ENCODE measurements at places on chromosomes 13 and 19.

- DNase-seq: no peak
Measured at GRCh38 chr13:110426735-110427134, 119.7 kb downstream of the COL4A2 start.

GRCh38 chr19:49497047-49497788, 984 bp downstream of the RPS11 start:
- no peak for DNase-seq

- no peak for DNase-seq
Measured at GRCh38 chr19:50516964-50517703, 3.4 kb upstream of the ASPDH start.

DNA sequence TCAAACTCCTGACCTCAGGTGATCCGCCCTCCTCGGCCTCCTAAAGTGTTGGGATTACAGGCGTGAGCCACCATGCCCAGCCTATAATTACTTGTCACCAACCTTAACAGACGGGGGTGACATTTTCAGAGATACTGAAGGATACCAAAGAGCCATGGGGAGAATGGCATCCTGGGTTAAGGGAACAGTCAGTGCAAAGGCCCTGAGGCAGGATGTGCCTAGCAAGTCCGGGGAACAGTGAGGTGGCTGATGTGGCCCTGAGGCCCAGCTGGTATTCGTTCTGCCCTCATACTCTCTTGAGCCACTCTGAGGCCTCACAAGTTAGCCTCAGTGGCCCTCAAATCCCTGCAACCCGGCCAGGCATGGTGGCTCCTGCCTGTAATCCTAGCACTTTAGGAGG, 15.0 kb upstream of the ANGPTL8 start:
- DNase-seq: no peak

DNA sequence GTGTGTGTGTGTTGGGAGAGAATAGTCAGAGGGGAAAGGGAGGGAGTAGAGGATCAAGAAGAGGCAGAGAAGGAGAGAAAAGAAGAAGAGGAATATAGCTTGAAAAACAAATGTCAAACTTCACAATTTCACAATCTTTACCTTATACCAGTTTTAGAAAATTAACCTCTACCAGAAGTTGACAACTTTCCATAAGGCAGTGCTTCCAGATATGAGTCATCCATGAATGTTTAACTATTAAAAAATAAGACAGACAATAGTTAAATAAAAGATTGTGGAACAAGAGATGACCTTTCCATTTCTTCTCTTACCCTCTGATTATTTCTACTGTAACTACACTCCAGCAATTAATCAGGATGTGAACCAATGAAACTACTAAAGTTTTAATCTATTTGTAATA, 229.4 kb downstream of the ITGBL1 start:
- DNase-seq: no peak

- DNase-seq: peak; percentile 60
Measured at GRCh38 chr19:6737873-6738786, 750 bp upstream of the GPR108 start.

DNA sequence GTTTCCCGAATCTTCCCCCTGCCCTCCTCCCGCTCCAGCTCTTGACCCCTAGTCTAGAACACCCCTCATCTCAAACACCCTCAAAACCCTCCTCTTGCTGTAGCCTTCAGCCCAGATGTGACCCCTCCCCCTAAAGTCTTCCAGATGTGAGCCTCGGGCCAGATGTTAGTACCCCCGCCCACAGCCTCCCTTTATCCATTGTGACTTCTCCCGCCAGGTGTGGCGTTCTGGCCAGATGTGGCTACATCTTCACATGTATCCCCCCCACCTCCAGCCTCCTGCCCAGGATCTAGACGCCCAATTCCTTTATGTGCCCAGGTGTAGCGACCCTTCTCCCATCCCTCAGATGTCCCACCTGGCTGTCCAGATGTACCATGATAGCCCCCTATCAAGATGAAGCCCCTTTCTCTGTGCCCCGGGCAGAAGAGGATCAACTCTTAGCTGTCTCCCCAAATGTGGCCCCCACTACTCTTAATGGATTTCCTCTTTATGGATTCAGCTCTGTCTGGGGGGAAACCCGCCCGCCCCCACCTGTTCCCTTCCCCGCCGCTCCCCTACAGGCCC, 517 bp upstream of the LTBP4 start:
- no peak for DNase-seq

DNA sequence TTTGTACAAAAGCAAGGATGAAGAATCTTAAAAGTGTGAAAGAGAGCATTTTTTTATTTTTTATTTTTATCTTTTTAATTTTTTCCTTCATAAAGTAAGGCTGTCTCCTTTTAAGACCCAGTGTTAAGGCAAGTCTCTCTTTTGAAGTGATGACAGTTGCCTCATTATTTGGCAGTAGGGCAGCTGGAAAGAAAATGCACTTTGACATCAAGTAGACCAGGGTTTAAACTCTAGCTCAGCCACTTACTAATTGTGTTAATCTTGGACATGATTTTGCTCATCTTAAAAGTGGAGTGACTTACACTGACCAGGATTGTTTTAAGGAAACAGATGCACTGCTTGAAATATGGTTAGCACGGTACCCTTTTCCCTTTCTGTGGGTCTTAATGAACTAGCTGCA, 18.5 kb downstream of the GPALPP1 start:
- no peak for DNase-seq

GRCh38 chr19:10812902-10813404, 23.1 kb downstream of the TMED1 start:
- peak; percentile 94 for DNase-seq

- no peak for DNase-seq
Measured at GRCh38 chr13:113914333-113915011, 50.6 kb upstream of the GAS6 start.

GRCh38 chr13:51518827-51519226, 65.4 kb upstream of the WDFY2 start:
- peak; percentile 23 for DNase-seq

GRCh38 chr13:110245416-110245899, 61.5 kb downstream of the COL4A1 start:
- peak; percentile 60 for DNase-seq

DNA sequence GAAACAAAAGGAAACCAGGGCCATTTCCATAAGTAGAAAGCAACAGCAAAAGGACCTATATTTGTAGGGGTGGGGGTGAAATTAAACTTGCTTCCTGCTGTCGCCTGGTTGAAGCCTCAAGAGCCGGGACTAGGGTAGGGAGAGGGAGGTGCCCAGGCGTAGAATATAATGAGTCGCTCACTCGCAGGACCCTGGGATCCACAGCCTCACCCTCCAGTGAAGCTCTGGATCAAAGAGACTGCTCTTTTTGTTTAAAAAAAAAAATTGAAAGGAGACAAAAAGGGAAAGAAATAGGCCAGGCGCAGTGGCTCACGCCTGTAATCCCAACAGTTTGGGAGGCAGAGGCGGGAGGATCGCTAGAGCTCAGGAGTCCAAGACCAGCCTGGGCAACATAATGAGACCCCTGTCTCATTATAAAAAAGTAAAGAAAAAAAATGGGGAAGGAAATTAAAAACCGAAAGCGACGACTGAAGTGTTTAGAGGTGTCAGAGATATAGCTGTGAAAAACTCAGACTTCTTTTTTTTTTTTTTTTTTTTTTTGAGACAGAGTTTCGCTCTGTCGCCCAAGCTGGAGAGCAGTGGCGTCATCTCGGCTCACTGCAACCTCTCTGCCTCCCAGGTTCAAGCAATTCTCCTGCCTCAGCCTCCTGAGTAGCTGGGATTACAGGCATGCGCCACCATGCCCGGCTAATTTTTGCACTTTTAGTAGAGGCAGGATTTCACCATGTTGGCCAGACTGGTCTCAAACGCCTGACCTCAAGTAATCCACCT, 10.9 kb upstream of the ADGRE5 start:
- no peak for DNase-seq

- DNase-seq: no peak
Measured at GRCh38 chr19:55600662-55601028, 557 bp downstream of the ZNF524 start.

DNA sequence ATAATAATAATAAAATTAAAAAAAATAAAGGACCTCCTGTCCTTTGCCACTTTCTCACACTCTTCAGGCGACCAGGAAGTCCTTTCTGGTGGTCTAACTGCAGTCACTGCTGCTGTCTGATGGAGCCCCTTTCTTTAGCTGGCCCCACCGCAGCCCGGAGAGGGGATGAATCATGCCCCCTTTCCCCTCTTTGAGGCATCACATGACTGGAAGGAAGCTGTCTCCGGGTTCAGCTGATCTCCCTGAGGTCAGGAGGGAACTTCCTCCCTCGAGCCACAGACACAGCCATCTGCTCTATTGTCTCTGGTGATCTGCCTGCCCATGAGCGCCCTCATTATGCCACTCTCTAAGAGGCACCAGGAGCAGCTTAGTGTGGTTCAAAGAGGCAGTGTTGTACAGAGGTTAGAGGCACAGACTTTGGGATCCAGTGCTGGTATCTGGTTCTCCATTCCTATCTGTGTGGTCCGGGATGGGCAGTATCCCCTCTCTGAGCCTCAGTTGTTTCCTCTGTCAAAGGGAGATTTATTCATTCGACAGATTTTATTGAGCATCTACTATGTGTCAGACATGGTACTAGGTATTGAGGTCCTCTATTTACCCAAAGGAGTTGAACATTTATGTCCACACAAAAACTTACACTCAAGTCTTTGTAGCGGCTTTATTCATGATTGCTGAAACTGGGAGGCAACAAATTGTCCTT, 30.0 kb downstream of the VAV1 start:
- DNase-seq: no peak

DNA sequence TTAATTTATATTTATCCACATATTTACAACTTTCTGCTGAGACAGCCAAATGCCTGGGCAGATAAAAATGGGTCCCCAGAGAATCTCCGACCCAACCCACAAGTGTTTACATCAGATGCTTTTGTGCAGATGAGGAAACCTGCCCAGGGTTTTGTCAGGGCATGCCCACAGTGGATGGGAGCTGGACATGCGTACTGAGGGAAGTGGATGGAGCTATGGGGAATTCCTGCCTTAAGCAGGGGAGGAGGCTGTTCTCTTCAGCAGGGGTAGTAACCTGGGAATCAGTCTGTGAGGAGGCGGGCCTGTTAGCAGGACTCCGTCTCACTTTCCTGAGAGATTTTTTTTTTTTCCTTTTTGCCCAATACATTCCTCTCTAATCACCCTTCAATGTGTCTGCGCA, 122.9 kb downstream of the RFC3 start:
- no peak for DNase-seq

DNA sequence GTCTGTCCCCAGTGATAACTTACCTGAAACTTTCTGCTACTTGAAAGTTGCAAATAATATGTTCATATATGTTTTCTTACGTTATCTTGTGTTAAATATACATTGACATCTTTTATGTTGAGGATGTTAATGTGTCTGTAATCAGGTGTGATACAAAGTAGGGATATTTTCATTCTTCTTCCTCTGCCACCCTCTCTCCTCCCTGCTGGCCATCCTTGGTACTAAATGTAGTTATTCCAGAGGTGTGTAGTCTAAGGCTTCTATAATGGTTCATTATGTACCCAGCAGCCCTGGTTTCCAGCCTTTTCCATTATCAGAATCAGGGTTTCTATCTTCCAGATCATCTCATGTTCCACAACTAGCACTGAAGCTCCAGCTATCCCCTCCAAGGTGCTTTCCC, 606.7 kb upstream of the KLHL1 start:
- DNase-seq: no peak

DNA sequence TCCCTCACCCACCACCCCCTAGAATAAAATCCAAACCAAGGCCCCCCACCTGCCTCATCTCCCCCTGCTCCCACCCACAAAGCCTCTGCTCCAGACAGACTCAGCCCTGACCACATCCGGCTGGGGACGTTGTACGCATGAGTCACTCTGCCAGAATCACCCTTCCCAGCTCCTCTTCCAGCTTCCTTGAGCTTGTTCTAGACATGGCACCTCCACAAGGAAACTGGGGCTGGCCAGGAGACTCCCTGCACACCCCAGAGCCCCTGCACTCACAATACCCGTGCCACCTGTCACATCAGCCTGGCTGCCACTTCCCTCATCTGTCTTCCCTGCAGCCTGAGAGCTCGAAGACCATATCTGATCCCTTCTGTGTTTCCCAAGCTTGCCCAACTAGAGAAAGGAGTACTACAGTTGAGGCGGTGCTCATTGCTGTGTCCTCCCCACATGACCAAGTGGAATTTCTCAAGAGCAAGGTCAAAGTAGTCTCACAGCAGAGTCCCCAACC, 9.7 kb downstream of the DEDD2 start:
- DNase-seq: peak; percentile 84

- DNase-seq: peak; percentile 69
Measured at GRCh38 chr13:89514534-89515312, 1832.8 kb upstream of the MIR17HG start.

GRCh38 chr13:98576963-98577835, at the start of gene STK24:
TSS of gene STK24 (minus strand) at chr13:98577107. CDS start at chr13:98576786, 321 bp downstream.
- DNase-seq: peak; percentile 64

DNA sequence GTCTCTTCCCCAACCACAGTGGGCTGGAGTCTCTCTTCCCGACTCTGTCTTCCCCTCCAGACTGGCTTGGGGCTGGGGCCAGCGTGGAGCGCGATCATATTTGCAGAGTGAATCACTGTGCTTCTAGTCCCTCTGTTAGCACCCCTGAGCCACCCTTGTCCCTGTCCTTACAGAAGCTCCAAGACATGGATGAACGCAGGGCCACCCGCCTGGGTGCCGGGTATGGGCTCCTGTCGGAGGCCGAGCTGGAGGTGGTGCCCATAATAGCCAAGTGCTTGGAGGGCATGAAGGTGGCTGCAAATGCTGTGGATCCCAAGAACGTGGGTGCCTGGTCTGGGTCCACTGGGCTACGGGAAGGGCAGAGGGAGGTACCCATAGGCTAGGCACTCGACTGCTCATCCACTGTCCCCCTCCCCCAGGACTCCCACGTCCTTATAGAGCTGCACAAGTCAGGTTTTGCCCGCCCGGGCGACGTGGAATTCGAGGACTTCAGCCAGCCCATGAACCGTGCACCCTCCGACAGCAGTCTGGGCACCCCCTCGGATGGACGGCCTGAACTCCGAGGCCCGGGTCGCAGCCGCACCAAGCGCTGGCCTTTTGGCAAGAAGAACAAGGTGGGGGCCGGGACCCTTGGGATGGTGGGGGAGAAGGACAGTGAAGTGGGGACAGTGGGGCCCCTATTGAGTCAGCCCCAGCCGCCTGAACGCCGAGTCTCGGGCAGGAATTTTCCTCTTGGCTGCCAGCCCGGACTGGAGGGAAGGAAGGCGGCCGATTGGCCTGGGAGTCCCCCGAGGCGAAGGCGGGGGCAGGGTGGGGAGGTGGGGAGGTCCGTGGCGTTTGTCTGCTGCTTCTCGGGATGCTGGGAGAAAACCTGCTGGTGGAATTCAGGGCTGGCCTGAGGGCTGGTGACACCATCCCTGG, 5.2 kb downstream of the TRIP10 start:
- peak; percentile 72 for DNase-seq

DNA sequence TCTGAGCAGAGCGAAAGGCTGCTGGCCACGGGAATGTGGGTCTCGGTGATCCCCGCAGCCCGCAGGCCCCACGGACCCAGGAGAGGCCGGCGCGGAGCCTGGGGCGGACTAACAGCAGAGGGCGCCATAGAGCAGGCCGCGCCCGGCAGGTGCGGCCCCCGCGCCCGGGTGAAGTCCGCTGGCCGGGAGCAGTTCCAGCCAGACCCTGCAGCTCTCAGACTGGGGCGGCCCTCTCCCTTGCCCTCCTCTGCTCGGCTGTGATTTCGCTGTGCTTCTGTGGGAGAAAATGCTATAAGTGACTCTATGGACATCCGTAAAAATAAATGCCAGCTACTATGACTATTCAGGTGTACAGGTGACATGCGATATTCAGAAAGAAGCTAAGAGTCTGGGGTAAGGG, 37.7 kb downstream of the GSX1 start:
- no peak for DNase-seq

Measured in astrocyte (in vitro differentiated cells and primary cell).